ENCODE measurements at places on chromosomes 6 and 20.

DNA sequence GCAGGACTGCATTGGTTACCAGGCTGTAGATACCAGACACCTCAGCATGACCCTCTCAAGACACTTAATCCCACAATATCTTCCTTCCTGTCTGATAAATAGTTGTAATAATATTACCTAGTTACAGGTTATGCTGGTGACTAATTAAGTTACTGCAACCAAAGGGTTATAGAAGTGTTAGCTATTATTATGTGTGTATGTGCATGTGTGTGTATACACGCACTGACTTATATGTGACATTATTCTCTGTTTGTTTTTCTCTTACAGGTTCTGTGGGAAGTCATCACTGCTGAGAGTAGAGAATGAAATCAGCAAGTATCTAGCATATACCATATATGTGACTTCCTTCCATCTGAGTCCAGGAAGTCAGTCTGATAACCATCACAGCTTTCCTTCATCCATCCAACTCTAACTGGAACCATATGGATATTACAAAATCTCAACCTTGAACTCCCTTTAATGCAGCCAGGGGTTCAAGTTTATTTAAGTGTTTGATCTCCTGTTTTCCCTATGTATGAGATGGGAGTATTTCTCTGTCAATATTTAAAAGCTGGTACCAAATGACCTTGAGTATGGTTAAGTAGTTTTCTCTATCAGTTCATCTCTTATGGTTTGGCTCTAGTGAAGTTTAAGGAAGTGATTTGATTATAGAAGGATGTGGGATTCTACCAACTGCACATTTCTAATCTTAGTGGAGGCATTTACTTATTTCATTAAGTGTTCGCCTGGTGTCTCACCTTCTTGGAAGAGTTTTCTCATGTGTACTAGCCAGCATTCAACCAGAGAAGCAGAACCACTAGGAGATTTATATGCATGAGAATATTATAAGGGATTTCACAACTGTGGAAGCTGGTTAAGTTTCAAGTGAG, 313.2 kb downstream of the HIVEP2 start:
- no peak for DNase-seq

- DNase-seq: no peak
These were observed 25.8 kb downstream of the PRL start for GRCh38 chr6:22271081-22271480.

DNA sequence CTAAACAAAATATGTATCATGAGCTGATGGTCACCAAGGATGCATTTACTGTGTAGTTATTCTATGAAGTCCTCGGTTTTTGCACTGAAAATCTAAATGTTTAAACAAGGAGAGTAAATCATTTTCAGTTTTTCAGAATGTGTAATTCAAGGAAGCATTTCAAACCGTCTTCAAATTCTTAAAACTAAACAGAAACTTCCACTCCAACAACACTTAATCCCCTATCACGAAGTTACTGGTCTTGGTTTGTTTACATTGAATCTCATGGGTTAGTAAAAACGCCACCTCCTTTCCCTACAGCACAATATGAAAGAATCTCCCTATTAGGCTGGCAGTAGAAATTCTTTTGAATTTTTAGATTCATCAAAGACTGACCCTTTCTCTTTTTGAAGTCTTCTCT, 192.9 kb downstream of the AIG1 start:
- no peak for DNase-seq

GRCh38 chr6:82283771-82284410, 36.3 kb upstream of the IBTK start:
- no peak for DNase-seq

GRCh38 chr20:63330940-63331339, 30.2 kb downstream of the CHRNA4 start:
- DNase-seq: no peak

GRCh38 chr6:159682295-159682694, 10.7 kb downstream of the SOD2 start:
- DNase-seq: no peak

DNA sequence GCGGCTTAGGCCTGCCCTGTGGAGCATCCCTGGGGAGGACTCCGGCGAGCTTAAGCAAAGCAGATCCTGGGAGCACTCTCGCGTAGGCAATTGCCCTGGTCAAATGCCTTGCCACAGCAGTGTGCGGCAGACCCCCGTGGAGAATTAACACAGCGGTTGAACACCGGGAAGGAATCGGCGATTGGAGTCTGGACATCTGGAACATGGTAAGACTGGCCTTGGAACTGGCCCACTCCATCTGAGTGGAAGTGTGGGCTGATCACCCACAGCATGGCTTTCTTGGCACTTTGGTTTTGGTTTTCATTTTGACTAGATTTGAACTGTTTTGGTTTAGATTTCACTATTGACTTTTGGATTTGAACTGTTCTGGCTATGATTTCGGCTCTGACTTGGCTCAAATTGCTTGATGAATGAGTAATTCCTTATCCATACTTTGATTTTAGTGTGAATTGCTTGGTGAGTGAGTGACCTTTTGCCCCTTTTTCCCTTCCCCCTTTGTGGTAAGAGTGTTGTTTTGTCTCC, 300.7 kb downstream of the RNGTT start:
- DNase-seq: no peak

- no peak for DNase-seq
These were observed 118.5 kb upstream of the MMS22L start for GRCh38 chr6:97401533-97401932.

- no peak for DNase-seq
These were observed 39.7 kb downstream of the SLC2A10 start for GRCh38 chr20:46749147-46749546.

- DNase-seq: no peak
These were observed 59.9 kb upstream of the GNRH2 start for GRCh38 chr20:2983508-2983907.

DNA sequence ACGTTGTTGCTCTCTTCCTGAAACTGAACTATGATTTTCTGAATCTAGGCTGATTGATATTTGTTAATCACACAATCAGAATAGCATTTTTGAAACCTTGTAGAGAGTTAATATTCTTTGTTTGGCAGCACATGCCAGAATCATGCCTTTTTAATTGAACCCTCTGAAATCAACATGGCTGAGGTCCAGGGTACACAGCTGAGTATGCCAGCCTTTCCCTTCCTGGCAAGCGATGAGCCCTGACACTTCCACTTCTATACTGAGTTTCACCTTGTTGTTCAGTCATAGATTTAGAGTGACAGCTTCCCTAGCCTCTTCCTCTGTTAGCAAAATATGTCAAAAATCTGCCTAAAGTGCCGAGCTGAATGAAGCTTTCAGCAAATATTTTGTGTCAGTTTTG, 6.8 kb downstream of the HDDC2 start:
- no peak for DNase-seq

GRCh38 chr20:15859061-15859460, 714.2 kb downstream of the KIF16B start:
- DNase-seq: no peak

DNA sequence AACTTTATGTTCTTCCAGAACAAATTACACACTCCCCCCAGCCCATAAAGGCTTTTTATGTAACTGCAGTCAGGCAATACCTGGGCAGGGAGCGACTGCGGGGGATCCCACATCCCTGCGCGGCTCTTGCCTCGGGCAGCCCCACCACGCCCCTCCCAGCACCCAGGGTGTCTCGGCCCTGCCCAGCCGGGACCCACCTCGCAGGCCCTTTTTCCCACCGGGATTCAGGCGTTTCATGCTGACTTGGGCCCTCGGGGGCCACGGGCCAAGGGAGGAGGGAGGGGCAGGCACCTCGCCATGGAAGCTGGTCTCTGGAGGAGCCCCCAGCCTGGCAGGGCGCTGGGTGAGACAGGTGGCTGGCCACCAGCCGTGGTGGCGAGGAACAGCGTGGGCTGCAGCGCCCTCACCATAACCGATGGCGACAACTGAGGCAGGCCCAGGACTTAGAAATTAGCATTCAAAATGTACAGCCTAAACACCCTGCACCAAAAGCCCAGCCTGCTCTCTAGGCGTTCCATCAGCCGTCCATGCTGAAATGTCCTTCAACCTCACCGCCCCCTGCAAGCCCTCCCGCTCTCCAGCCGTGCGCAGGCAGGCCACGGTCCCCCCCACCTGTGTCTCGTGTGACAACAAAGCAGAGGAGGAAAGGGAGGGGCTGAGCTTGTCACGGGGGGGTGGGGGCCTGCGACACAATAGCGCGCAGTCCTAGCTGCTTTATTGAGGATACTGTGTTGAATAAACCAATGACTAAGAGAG, 15.1 kb upstream of the FOXC1 start:
- no peak for DNase-seq

Data from NCI-H1417 treated with DMSO at 0.1 percent for 48 hours (cell line).